ENCODE measurements at places on chromosomes 11 and 22.
A peak's percentile ranks its signal among the peaks of the same experiment; 100 is the strongest.

GRCh38 chr11:74265256-74265655 lies 46.2 kb downstream of the P4HA3 start:
- DNase-seq = no peak

DNA sequence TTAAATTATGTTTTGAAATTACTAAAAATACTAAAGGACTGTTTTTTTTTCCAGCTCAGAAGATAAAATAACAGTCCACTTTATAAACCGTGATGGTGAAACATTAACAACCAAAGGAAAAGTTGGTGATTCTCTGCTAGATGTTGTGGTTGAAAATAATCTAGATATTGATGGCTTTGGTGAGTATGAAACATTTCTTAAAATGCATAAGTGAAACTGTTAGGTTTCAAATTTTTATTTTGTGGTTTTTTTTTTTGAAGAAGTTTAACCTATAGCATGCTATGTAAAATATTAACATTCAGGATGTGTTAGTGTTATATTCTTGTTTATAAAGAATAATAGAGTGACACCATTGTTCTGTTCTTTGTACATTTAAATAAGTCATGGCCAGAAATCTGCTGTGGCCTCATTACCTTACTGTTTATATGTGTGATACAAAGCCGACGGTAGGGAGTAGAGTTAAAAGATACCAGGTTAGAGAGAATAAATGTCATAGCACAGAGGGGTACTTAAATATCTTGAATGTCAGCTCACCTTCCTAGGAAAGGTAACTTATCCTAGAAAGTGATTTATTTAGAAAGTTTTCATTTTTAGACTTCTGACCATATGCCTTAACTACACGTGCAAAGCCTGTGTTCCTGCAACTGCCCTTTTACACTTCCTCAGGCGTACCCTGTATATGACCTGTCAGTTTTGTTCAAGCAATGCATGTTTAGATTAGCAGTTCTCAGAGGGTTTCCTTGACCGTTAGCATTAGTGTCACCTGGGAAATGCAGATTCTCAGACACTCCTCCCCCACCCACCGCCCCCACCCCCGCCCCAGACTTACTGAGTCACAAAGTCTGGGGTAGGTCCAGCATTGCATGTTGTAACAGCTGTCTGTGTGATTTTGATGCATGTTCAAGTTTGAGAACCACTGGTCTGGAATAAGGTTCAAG lies 6.3 kb downstream of the FDX1 start:
- no peak for DNase-seq

GRCh38 chr22:38243007-38243765 lies 29.6 kb downstream of the TMEM184B start:
- DNase-seq = no peak

DNA sequence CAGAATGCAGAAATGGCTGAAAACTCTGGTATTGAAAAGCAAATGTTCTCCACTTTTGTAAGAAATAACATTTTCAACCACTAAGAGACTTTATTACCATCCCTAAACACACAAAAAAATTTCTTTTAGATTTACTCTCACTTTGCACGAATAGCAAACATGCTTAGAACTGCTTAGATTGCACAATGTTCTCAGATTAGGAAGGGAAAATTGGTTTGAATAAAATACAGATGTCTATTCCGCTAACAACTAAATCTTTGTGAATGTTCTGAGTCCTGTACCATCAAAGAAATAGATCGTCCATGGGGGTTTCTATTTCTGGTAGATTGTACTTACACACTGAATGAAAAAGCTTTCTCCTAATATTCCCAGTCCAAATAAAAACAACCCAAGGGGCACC lies 40.1 kb downstream of the BDNF start:
- DNase-seq = no peak

DNA sequence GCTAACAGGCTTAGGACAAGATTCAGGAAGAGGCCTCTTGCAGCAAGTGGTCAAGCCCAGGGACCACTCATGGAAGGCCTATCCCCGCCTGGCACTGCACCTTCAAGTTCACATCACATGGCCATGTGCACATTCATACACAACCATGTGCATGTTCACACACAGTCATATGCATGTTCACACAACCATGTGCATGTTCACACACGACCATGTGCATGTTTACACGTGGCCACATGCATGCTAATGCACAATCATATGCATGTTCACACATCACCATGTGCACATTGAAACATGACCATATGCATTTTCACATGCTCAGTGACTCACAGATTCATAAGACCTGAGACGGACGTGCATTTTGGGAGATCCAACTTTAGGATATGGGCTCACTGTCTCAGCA lies 28.7 kb upstream of the IL17RA start:
- no peak for DNase-seq

DNA sequence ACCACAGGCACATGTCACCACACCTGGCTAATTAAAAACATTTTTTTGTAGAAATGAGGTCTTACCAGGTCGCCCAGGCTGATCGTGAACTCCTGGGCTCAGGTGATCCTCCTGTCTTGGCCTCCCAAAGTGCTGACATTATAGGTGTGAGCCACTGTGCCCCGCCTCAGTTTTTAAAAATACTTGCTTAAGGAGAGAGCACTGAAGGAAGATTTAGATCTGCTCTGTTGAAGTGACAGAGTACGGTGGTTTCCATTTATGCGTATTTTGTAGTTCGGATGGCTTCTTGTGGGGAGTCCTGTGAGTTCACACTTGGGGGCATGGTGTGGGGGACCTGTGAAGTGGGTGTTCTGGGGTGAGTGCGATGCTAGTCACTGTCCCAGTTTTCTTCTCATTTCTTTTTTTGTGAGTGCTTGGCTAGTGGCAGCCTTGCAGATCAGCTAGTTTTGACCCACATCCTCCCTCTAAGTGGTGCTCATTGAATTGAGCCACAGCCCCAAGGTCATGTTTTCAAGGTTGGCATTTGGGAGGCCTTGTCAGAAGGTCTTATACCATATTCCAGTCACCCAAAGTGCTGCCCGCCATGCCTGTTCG lies 31.5 kb downstream of the PTPRJ start:
- peak; percentile 90 for DNase-seq

DNA sequence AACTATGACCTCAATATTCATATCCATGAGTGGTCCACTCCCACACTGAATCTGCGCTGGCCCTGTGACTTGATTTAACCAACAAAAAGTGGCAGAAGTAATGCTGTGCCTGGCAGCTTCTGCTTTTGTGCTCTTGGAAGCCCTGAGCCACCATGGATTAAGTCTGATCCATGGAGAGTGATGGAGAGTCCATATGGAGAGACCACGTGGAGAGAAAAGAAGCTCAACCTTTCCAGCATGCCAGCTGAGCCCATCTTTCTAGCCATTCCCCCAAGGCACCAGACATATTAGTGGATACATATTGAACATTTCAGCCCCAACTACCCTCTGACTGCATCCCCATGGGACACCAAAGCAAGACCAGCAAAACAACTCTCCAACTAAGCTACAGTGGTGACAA lies 16.0 kb downstream of the LRRC55 start:
- DNase-seq = no peak

DNA sequence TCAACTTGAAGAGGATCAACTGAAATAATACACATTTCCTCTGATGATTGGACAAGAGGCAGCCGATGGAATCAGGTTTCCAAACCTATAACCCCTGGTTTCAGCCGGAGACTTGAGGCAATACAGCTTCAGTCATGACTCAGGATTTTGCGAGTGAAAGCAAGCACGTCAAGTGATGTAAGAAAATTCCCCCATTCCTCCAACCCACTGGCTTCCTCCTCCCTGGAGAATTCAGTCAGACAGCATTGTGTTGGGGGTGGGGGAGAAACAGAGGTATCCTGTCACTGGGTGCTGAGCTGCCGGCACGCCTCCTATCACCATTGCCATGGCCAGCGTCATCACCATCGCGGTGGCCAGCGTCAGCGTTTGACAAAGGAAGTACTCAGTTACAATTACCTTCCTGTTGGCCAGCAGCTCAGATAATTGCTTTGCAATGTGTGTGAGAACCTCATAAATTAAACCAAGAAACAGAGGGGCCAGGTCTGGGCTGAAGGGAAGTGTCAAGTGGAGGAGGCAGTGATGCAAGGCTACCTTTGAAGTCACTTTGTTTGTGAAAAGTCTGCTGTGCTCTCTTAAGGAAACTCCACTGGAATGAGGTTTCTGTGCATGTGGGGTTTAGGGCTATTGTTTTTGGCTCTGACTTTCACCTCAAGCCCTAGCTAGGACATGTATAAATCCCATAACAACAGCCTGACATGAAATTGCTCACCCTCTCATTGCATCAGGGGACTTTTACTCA lies 50.2 kb downstream of the LIF start:
- peak; percentile 3 for DNase-seq

GRCh38 chr11:42034826-42035225 lies 575.4 kb upstream of the LRRC4C start:
- no peak for DNase-seq

DNA sequence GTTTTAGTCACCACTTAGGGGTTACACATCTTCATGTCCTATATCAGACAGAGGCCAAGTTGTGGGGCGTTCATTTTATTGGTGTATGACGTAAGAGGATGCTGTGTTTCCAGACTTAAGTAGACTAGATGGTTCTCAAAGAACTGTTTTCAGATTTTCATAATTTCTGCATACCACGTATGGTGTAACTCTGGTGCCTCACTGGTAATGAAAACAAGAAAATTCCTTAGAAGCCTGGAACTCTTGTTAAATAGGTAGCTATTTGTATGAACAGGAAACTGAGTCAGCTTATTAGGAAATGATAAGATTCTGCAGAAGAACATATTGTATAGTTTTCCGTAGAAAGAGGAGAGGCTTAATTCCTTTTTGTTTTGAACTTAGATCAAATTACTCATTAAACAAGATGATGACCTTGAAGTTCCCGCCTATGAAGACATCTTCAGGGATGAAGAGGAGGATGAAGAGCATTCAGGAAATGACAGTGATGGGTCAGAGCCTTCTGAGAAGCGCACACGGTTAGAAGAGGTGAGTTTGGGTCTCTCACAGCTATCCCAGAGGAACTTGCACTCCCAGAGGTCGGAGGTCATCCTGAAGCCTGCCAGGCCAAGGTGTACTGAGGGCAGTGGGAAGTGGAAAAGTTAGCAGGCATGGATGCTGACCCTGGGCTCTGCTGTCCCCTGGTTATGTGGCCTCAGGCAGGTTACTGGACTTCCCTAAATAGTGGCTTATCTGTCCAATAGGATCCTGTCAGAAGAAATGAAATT lies 3.9 kb downstream of the CDC45 start:
- DNase-seq = no peak

DNA sequence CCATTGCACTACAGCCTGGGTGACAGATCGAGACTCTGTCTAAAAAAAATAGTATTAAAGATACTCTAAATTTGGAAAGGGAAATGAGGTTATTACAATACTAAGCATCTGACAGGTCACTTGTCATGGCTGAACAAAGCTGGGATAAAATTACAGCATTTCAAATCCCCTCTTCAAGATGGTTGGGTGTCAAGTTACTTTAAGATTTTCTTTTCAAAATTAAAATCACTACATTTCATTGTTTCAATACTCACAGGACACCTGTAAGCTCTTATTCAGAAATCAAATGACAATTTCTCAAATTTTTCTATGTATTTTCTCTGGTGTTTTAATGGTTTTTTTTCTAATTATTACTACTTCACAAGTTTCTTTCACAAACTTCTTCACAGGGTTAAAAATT lies 5.7 kb downstream of the TAF1D start:
- no peak for DNase-seq

DNA sequence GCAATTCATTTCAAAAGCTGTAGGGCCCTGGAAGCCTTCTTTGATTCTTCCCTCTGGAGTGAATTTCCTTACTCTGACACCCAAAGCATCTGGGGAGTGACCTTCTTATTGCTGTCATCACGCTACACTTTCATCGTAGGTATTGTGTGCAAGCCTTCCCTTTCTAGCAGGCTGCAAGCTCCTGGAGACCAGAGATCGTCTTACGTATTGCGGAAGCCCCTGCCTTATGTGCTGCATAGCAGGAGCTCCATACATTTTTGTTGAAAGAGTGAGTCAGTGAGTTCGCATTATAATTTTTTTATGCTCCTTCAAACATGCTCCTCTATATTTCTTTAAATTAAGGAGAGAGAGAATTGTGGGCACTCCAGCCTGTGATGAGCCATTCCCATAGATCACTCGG lies 21.2 kb upstream of the TMEM218 start:
- no peak for DNase-seq

GRCh38 chr22:43325176-43325575 lies 18.0 kb downstream of the SCUBE1 start:
- no peak for DNase-seq

DNA sequence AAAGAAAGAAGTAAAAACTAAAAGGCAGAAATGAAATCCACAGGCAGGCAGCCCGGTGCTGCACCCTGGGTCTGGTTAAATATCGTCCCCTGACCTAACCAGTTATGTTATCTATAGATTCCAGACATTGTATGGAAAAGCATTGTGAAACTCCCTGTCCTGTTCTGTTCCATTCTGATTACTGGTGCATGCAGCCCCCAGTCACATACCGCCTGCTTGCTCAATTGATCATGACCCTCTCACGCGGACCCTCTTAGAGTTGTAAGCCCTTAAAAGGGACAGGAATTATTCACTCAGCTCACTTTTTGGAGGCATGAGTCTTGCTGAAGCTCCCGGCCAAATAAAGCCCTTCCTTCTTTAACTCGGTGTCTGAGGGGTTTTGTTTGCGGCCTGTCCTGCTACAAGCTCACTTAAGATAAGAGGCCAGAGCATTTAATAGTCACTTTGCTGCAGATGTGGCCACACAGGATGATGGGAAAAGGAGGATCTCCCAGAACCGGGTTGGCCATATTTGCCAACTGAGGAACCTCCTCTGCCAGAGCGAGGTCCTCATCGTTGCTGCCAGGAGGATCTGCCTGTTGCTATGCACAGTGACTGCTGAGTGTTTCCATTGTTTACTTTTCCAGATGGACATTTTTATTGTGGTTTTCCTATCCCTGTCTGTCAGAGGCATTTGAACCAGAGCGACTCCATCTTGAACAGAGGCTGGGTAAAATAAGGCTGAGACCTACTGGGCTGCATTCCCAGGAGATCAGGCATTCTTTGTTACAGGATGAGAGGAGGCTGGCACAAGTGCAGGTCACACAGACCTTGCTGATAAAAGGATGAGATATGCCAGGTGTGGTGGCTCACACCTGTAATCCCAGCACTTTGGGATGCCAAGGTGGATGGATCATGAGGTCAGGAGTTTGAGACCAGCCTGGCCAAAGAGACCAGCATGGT lies 10.2 kb downstream of the C11orf96 start:
- DNase-seq = no peak
